Muscle of arm (tissue), 14 donors: ENCODE measurements at places on chromosomes 3 and 15. TPM values are rescaled to one million over a fixed set of nuclear protein-coding genes. Genes with fewer than 3 reads are reported as not detected.

Gene THUMPD3
- polyA plus RNA-seq: 48.0 TPM

GRCh38 chr15:82894971-82895520 is 57.5 kb downstream of the HOMER2 start:
- DNase-seq: peak; percentile 15

DNA sequence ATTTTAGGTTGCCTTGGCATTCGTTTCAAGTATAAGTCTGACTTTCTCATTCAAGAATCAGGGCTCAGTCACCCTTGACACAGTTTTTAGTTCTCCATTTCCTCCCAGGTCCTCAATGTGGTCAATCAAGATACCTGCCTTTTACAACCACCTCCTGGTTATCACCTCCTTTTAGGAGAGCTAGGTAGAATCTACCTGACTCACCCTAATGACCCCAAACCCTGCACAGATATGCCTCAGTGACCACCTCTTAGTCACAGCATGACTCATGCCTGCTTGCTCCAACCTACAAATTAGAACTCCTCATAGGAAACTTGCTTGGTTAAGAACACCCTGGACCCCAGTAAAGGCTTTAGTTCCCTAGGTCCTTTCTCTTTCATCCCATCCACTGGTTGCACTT is 22.5 kb downstream of the DMXL2 start:
- DNase-seq: no peak

DNA sequence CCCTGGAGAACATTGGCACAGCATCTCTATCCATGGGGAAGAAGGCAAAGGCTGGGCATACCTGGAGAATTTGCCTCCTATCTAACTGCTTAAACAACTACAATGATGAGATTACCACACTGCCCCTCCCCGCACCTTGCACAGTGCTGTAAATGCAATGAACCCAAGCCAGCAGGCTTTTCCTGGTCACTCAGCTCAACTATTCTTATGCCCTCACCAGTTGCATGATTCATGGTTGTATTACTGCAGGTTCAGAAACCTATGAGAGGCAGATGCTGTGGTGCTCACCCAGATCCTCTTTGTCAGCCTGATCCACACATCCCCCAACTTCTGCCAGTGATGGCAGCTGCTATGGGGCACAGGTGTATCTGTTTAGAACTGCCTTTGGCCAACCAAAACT is 77.7 kb upstream of the STAC start:
- no peak for DNase-seq

DNA sequence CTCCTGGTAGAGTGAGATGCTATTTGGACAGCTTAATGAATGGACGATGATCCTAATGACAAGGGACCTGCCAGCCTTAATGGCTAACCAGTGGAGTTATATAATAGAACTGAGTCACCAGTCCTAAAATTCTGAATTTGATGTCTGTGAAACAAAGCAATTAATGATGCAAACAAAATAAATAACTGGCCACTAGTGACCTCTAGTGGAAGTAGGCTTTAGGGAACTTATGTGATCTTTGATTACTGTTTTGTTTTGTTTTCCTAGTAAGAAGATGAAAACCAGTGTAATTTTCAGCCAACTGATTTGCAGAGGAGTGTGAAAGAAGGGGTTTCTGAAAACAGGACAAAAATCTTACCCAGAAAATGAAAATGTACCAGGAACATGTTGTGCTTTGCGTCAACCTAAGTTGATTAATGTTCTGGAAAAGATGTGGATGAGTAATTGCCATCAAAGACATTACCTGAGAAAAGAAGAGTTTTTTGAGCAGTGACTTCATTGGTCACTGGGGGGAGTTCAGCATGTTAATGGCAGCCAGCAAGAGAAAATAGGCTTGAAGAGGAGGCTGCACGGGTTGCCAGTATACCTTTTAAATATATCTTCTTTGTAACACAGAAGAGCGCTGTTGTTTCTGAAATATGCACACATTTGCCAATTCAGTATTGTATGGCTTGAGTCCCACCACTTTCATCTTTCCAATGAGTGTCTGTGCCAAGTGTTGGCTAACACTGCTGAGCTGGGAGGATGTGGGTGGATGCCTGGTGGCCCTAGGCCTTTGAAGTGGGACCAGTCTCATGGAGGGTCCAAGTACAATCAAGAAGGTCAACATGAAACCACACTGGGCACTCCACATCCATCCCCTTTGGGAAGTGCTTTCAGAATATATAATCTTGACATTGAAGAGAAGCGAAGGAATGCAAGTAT is 9.3 kb downstream of the VEPH1 start:
- DNase-seq: peak; percentile 65

DNA sequence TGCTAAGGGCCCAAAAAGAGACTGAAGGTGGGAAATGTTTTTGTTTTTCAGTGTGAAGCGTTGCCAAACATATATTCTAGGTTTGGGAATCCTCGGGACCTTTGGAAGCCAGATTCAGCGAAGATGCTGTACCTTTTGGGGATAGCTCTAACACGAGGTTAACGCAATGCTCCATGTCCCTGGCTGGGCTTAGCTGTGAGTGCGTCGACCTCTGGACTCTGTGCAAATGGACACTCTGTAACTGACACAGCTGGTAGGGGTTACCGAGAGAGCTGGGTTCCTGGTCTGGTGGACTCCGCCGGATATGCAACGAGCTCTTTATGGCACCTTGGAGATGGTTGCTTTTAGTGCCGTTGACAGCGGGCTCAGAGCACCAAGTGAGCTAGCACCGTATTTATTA is 724 bp upstream of the SH3GL3 start:
- DNase-seq: no peak

GRCh38 chr3:73789825-73790444 is 165.2 kb upstream of the PDZRN3 start:
- no peak for DNase-seq
